ENCODE measurements at places on chromosomes 13 and 19.

- no peak for DNase-seq
Measured at GRCh38 chr13:23901365-23901764, 4.1 kb upstream of the C1QTNF9B start.

DNA sequence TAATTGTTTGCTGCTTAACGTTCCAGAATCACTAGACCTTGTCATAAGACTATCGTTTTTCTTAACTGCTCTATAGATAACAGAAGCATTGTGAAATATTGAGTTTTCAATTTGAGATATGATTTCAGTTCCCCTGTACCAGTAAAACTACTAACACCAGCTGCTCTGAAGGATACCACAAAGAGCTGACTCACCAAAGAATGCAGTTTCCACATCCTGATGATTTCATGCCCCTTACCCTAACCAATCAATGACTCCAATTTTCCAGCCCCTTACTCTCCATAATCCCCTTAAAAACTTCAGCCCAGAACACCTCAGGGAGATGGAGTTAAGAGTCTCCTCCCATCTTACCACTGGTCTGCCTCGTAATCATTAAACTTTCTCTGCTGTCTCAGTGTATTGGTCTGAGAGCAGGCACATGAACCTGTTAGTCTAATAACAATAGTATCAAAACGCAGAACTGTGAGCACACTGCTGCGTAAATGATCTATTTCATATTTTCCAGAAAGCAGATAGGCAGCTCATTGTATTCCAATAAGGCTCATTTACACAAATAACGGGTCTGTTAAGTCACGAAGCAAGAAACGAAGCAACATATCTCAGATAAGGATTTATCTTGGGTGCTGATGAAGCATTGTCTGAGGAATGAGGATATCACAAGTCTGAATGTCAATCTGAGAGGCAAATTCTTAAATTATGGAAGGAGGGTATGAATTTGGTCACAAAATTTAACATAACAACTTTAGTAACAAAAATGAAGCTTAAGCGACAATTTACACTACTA, 14.1 kb upstream of the CCNA1 start:
- peak; percentile 78 for DNase-seq

- DNase-seq = peak; percentile 89
Measured at GRCh38 chr13:36163286-36163685, 32.1 kb upstream of the DCLK1 start.

DNA sequence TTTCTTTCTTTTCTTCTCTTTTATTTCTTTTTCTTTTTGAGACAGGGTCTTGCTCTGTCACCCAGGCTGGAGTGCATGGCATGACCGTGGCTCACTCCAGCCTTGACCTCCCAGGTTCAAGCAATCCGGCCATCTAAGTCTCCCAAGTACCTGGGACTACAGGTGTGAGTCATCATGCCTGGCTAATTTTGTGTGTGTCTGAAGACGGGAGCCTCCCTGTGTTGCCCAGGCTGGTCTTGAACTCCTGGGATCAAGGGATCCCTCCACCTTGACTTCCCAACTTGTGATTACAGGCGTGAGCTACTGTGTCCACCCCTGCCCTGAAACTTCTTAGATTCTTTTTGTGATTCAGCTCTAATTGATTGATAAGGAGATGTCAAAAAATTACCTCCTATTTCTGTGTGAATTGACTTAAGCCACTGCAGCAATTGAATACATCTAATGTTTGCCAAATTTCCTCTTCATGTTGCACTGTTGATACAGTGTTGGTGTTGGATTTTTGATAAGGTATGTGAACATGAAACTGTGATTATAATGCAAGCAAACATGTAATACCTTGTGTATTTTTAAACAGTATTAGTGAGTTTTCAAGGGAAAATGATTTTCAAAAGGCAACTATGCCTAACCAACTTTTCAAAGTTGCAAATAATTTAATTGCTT, 22.6 kb downstream of the KLF5 start:
- DNase-seq = no peak

DNA sequence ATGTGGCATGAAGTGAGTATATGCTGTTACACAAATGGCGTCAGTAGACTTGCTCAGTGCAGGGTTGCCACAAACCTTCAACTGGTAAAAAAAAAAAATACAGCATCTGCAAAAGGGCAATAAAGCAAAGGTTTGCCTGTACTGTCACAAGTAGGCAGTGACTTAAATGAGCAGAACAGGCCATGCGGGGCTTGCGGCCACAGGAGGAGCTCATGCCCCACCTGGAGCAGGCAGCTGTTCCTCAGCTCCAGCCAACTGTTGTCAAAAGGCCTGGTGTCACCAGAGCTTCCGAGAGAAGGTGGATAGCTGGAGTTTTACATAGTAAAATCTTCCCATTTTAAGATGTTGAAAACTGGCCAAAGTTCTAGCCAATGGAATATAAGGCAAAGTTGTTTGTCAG, 7.7 kb downstream of the ATP7B start:
- no peak for DNase-seq

- no peak for DNase-seq
Measured at GRCh38 chr13:75325711-75326110, 156.3 kb downstream of the TBC1D4 start.

- DNase-seq = peak; percentile 70
Measured at GRCh38 chr19:34220472-34221063, 33.8 kb upstream of the GARRE1 start.

- DNase-seq = no peak
Measured at GRCh38 chr19:32626969-32627368, 46.0 kb downstream of the PDCD5 start.

DNA sequence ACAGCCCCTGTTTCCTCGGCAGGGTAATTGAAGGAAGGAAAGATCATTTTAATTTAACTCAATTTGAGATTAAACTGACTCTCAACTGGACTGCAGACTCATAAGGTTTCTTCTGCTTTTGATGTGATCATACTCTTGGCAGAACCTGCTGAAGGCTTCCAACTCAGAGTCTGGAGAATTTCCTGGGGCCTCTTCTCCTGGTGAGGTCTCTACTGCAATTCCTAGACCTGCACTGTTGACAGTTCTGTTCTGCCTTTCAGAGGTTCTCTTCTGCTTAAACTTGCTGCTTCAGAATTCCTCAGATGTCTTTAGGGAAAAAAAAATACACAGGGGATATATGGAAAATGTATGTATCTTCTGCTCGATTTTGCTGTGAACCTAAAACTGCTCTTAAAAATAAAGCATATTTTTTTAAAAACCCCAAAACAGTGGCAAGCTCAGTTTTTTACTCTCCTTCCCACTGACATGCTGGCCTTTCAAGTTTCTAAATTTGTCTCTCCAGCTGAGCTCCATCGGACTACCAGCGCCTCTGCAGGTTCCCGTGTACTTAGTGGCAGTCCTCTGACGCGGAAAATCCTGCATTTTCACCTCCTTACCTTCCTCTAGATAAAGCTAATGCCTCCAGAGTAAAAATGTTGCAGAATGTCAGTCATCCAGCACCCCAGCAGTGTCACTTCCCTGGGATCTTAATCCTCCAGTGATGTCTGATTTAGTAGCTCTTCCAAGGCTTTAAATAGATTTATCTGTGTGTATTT, 733.5 kb upstream of the SGCG start:
- no peak for DNase-seq

DNA sequence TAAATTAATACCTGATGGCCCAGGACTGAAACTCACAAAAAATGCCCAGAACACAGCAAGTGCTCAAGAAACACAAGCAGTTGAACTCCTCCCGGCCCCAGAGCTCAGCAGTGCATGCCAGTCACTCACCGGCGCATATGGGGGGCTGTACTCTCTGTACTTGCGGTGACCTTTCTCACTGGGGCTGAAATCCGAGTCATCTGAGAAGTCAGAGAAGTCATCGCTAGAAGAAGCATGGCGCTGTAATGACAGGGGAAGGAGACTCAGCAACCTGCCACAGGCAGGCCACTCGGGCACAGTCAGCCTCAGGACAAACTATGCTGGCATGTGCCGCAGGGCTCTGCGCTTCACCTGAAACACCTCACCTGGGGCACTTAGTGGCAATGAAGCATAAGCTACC, 19.7 kb downstream of the ZC3H4 start:
- peak; percentile 20 for DNase-seq

DNA sequence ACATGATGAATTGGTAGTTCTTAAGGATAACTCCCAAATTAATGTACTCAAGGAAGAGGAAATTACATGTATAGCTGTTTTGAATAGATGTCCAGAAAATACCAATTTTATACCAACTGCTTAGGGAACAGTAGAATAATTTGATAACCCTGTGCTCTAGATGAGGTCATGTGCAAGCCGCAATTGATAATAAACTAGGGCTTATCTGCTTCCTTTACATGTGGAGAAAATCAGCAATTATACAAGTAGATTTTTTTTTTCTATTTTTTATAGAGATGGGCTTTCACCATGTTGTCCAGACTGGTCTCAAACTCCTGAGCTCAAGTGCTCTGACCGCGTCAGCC, 9.3 kb downstream of the TPT1 start:
- no peak for DNase-seq

- DNase-seq = peak; percentile 16
Measured at GRCh38 chr13:29948244-29948643, 97.8 kb upstream of the UBL3 start.

- peak; percentile 77 for DNase-seq
Measured at GRCh38 chr19:55579766-55580621, 654 bp downstream of the ZNF579 start.

GRCh38 chr13:41232578-41233480, 30.5 kb downstream of the MTRF1 start:
- DNase-seq = no peak

- DNase-seq = peak; percentile 71
Measured at GRCh38 chr19:29622166-29623070, 16.3 kb downstream of the POP4 start.

DNA sequence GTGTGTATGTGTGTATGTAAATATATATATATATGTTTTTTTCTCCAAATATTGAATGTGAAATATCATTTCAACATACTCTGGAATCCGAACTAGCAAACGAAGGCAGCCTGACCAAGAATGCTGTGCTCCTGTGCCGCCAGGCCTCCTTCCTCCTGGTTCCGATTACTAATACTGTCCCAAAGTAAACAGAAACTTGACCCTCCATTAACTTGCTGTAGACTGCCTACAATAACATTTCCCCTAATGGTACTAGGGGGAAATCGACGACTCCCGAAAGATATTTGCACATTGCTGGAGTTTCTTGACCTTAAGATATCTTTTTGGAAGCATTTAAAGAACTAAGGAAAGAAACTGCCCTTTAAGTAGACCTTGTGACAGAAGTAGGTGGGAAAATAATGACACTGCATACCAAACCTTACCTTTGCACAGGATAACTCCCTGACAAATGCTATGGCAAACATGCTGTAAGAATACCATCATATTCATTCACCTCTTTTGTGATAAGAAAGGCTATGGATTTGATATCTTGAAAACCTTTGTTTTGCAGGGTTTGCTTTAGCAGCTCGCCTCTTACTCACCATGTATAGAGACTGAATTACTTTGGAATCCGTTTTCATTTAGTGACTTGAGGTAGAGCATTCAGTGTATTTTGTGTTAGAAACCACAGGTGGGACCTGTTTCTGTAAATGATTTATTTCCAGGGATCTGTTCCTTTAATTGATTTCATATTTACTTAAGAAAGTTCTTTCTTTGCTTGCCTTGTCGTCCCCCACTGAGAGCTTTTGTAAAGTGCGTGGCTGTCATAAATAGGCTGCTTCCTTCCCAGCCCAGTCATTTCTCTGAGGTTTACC, 80.1 kb downstream of the KLF5 start:
- DNase-seq = peak; percentile 35

- DNase-seq = no peak
Measured at GRCh38 chr13:44048326-44048725, 168.6 kb downstream of the LACC1 start.

DNA sequence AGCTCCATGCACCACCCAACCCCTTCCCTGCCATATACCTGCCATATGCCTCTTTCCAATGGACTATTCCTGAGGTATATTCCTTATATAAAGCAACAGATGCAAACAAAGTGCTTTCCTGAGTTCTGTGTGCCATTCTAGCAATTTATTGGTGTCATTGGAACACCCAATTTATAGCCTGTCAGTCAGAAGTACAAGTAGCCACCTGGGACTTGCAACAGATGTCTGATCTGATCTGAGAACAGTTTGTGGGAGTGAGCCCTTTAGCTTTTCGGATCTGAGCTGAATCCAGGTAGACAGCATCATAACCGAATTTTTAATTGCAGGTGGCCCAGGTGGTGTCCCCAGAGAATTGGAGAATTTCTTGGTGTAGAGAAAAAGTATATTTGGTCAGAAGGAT, 963 bp upstream of the FPR3 start:
- DNase-seq = no peak

DNA sequence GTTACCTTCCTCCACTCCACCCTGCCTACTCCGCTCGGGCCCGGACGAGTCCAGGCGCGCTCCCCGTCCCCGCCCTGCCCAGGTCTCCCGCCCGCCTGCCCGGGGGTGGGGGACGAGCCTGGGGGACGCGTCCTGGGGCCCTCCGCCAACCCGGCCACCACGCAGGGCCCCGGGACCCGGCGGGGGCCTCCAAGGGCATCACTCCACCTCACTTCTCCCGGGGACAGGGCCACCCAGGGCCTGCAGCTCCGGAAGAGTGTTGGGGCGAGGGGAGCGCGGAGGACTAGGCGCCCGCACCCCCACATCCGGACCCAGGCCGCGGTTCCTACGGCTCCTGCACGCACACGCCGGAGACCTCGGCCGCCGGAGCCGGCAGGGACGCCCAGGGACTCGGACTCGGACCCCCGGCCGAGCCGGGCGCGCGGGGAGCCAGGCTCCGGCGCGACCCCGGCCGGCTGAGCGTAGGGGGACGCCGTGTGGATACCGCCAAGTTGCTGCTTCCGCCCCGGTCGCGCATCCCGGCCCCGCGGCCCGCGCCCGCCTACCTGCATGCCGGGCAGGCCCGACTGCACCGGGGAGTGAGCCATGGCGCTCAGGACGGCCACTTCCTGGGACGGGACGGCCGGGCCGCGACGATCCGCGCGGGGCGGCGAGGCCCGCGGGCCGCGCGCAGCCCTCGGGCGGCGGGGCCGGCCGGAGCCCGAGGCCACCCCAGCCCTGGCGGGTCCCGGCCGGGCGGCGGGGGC, 534 bp downstream of the STK24 start:
- peak; percentile 69 for DNase-seq

DNA sequence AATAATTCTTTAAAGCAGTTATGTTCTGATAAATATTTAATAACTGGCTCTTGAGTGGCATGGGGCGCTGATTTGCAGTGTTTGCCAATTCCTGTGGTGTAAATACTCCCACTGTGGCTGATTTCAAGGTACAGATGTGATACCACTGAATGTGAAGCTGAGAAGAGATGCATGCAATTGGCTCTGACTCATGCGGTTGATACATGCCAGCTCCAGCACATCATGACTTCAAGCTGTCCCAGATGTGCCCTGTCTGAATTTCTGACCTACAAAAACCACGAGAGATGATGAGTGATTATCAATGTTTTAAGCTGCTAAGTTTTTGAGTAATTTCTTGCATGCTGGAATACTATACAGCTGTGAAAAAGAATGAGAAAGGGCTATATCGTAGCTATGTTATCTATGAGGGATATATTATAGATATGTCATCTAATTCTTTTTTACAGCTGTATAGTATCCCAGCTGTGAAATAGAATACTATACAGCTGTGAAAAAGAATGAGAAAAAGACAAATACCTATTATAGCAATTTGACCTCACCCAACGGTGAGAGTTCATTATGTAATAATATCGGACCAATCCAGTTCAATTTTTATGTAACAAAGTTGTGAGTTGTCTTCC, 7.6 kb upstream of the ACSBG2 start:
- DNase-seq = no peak

GRCh38 chr13:75061909-75062308, 420.1 kb downstream of the TBC1D4 start:
- DNase-seq = no peak
